Regular cardiac myocyte (primary cell): ENCODE measurements at places on chromosomes 7 and 10. TPM values are rescaled to one million over a fixed set of nuclear protein-coding genes. Genes with fewer than 3 reads are reported as not detected.

MYOZ1 gene
- 0.19 and 0.28 TPM in 2 replicates for total RNA-seq

LRRC18 gene
- not detected in 2 replicates for total RNA-seq

PHTF2 gene
- 24.8 and 26.8 TPM in 2 replicates for total RNA-seq

SLC18A2 gene
- total RNA-seq, result not detected in 2 replicates

LLCFC1 gene
- not detected in 2 replicates for total RNA-seq
